ENCODE measurements at places on chromosomes 7 and 10. TPM values are rescaled to one million over a fixed set of nuclear protein-coding genes. Genes with fewer than 3 reads are reported as not detected.

The NEUROD6 gene
- not detected for total RNA-seq

The LRGUK gene
- total RNA-seq = 0.30 TPM

The PAX4 gene
- total RNA-seq = not detected

The MDFIC gene
- 24.0 TPM for total RNA-seq

The DLX5 gene
- not detected for total RNA-seq

The IFIT3 gene
- 5.5 TPM for total RNA-seq

The DNAJB9 gene
- 13.6 TPM for total RNA-seq

The POLR2J3 gene
- 41.1 TPM for total RNA-seq

The GPR37 gene
- total RNA-seq = 0.71 TPM

The KAZALD1 gene
- total RNA-seq = 2.8 TPM

The SPDYE1 gene
- total RNA-seq = not detected

The OR2A1 gene
- not detected for total RNA-seq

The IDI2 gene
- total RNA-seq = not detected

The SPDYE6 gene
- total RNA-seq = not detected

The PHF14 gene
- 22.3 TPM for total RNA-seq

The TMEM213 gene
- not detected for total RNA-seq

The RNF32 gene
- 1.4 TPM for total RNA-seq

The NODAL gene
- total RNA-seq = not detected

The RSPH10B gene
- not detected for total RNA-seq

The GJD4 gene
- total RNA-seq = not detected

The ZC3HAV1L gene
- 8.2 TPM for total RNA-seq

The C10orf53 gene
- not detected for total RNA-seq

The GPR158 gene
- not detected for total RNA-seq

The INHBA gene
- 0.50 TPM for total RNA-seq

The IFIT1B gene
- not detected for total RNA-seq

The CCL24 gene
- not detected for total RNA-seq

The GUSB gene
- total RNA-seq = 34.3 TPM

The MRC1 gene
- total RNA-seq = 0.03 TPM

The RELN gene
- total RNA-seq = 0.03 TPM

The LIPF gene
- total RNA-seq = not detected

The C10orf67 gene
- 0.10 TPM for total RNA-seq

The POM121C gene
- 40.5 TPM for total RNA-seq

Data from A549 treated with CpdA at 1 μM for 4 hours (cell line).